ENCODE measurements at places on chromosomes 4 and X.

GRCh38 chr4:16894406-16894805 lies 4.0 kb downstream of the LDB2 start:
- DNase-seq, result no peak

GRCh38 chr4:47719576-47719975 lies 118.3 kb downstream of the CORIN start:
- DNase-seq, result no peak

GRCh38 chr4:158827543-158827981 lies 58.7 kb downstream of the FNIP2 start:
- DNase-seq, result peak; percentile 33

DNA sequence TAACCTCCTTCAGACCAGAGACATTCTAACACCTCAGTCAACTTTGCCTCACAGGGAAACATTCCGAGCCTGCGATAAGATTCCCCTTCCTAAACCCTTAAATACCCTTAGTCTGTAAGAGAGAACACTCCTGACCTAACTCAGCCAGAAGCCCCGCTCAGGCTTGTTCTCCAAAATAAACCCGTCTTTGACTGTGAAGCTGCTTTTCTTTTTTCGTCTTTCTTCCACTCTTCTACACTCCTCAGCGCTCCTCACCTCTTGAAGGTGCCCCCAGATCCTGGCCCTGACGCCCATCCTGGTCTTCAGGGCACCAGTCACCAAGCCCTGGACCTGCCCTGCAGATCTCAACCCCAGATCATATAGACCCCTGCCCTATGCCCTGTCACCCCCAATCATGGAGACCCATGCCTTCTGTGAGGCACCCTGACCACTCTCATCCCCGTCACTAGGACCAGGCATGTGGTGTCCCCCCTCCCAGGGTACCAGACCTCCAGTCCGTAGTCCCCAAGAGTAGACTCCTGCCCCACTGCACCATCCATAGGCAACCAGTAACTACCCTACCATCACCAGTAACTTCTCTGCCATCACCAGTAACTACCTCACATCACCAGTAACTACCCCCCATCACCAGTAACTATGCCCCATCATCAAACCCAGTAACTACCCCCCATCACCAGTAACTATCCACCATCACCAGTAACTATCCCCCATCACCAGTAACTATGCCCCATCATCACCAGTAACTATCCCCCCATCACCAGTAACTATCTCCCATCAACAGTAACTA lies 3.5 kb downstream of the ASMTL start:
- no peak for DNase-seq

GRCh38 chr4:102022343-102022742 lies 231.8 kb downstream of the BANK1 start:
- no peak for DNase-seq

DNA sequence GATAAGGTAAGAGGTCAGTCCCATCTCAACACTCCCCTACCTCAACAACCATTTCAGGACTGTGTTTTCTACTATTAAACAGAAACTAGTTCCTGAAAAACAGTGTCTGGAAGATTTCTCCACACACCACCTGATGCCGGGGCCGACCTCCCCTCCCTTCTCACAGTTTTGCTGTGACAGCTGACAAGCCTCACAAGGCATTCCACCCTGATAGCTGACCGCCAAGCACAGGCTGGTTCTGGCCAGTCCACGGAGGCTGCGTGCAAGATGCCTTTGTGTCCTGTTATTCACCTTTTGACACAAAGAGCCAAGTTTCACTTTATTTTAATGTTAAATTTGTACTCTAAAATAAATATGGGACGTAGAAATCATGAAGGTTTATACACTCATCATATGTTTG lies 758.6 kb downstream of the PDHA2 start:
- no peak for DNase-seq

GRCh38 chr4:658681-659667 lies 15.1 kb downstream of the ATP5ME start:
- DNase-seq, result no peak

- no peak for DNase-seq
These were observed 5.8 kb upstream of the BBS7 start for GRCh38 chr4:121876070-121876469.
